ENCODE measurements at places on chromosomes 1 and 21.

DNA sequence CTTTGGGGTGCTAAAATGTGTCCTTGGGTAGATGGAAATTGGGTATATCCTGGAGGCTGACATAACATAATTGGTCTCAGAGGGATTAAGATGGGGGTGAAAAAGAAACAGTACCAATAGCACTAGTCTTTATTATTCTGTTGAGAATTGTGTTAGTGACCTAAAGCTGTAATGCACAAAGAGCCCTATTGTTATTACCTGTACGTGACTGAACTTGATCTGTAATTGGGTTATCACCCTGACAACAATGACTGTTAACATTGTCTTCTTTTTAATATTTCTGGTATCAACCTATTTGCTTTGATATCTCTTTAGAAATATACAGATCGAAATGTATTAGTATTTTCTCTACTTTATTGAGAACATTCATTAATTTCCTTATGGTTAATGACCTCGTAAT lies 147.6 kb downstream of the NEK7 start:
- DNase-seq, result no peak

DNA sequence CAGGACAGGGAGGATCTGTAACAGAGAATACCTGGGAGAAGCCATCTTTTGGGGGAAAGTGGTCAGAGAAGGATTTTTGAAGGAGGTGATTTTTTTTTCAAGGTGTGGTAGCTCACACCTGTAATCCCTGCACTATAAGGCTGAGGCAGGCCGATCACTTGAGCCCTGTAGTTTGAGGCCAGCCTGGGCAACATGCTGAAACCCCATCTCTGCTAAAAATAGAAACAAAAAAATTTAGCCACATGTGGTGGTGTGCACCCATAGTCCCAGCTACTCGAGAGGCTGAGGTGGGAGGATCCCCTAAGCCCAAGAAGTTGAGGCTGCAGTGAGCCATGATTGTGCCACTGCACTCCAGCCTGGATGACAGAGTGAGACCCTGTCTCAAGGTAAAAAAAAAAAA lies 67.4 kb upstream of the ARTN start:
- DNase-seq, result no peak

GRCh38 chr1:84613026-84613425 lies 38.8 kb upstream of the CTBS start:
- no peak for DNase-seq

GRCh38 chr21:45859041-45859761 lies 122.4 kb upstream of the COL6A1 start:
- no peak for DNase-seq

DNA sequence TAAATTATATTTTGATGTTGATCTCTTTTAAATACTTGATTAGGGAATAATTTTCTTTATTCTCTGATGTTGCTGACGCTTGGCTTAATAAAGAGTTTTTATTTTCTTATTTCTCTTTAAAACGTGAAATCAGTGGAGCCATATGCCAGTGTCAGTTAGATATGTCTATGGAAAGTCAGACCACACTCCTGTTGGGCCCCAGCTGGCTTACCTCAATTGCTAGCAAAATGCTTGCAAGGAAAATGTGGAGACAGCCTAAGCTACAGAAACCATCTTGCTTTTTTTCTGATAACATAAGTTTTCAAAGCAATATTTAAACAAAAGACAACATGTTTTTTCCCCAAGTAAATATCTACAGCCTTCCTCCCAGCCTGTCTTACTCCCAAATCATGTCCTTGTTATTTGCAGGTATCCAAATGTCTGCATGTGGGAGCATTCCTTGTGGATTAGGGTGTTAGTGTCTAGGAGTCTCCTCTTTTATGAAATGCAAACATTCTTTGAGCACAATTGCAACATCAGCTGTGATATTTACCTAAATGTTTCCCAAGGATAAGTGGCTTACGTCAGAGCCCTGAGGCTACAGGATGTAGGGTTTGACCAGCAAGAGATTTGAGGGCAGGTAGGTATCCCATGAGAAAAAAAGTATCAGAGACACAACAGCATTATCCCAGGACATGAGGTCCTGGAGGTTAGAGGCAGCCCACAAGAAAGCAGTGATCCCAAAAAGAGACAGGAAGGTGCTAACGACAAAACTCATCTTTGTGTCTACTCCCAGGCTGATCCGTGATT lies 117.2 kb upstream of the KCNJ15 start:
- no peak for DNase-seq

DNA sequence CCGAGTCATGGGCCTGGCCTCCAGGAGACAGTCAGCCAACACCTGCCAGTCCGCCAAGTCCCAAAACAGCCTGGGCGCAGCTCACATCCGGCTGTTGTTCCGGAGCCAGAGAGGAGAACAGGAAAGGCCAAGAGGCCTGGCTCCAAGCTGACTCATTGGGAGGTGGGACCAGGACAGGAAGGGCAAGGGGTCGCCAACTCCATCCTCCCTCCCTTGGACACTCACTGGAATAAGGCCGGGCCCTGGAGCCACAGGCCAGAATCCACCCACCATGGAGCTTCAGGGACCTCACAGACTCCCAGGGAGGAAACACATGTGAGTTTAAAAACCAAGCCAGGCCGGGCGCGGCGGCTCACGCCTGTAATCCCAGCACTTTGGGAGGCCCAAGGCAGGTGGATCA lies 25.1 kb upstream of the CLIC4 start:
- no peak for DNase-seq

DNA sequence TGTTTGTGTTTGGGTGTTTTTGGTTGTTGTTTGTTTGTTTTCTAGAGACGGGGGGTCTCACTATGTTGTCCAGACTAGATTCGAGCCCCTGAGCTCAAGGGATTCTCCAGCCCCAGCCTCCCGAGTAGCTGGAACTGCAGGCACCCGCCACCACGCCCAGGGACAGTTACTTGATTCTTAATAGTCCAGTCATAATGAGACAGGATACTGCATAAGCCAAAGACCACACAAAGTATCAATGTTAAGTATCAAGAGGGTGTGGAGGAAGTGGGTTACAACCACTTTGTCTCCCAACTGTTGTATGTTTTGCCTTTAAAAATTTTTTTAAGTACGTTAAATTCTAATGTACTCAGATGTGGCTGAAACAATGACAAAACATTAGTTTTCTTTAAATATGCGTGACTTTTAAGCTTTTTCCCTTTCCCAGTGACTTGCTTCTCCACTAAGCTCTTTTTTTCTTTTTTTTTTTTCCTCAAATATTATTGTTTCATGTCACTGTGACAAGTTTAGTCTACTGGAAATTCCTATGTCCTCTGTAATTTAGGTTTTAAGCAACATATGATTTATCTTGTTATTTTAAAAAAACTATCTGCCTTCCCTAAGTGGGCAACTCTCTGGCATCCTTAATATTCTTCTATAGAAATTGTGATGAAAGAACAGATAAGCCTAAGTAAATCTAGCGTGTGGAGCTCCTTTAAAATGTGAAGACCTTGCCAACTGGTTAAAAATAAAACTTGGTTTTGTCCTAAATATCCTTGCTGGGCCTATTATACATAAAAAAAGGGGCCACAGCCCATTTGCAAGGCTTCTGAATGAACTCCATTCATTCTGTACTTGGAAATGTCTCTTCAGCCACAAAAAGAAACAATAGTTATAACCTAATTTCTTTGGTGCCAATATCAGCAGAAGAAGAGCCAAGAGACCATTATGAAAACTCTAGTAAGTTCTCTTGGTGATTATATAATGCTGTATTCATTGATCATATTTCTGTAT lies 56.2 kb upstream of the DPH5 start:
- DNase-seq, result no peak
